ENCODE measurements at places on chromosomes 1 and 21.

DNA sequence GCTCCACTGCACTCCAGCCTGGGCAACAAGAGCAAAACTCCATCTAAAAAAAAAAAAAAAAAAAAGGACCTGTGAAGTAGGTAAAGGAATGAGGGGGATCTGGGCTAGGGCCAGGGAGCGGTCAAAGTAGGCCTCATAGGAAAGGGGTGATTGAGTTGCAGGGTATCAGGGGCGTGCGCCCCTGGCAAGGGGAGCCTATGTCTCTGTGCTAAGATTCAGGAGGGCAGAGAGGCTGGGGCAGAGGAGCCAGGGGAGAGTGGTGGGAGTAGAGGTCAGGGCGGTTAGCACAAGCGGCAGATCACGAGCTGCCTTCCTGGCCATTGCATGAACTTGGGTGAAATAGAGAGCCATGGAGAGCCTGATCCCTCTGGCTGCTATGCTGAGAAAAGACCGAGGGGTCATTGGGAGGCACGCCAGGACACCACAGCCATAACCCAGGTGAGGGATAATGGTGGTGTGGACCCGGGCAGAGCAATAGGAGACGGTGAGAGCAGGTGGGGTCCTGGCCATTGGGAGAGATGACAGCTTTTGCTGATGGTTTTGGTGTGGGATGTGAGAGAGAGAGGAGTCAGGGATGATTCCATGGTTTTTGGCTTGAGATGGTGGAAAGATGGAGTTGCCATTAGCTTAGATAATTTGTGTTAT is 30.6 kb upstream of the CSF1 start:
- no peak for DNase-seq

- no peak for DNase-seq
These were observed 33.6 kb downstream of the ACOT11 start for GRCh38 chr1:54581621-54582035.

GRCh38 chr1:7940745-7941436 is at the start of gene TNFRSF9:
TSS of gene TNFRSF9 (minus strand) at chr1:7940839. CDS start at chr1:7939994, 845 bp downstream.
- DNase-seq: no peak

- DNase-seq: no peak
These were observed 54.6 kb downstream of the RAP1GAP start for GRCh38 chr1:21614419-21615115.

- DNase-seq: no peak
These were observed 30.7 kb downstream of the JAK1 start for GRCh38 chr1:64935551-64936155.

- DNase-seq: no peak
These were observed 7.8 kb downstream of the ETS2 start for GRCh38 chr21:38813547-38813946.

GRCh38 chr1:211344152-211344618 is 17.6 kb downstream of the TRAF5 start:
- DNase-seq: no peak

- no peak for DNase-seq
These were observed 165.5 kb downstream of the KAZN start for GRCh38 chr1:14763977-14764376.

- no peak for DNase-seq
These were observed 4.7 kb upstream of the ABCB10 start for GRCh38 chr1:229563241-229563640.

GRCh38 chr1:53589043-53589887 is 130.1 kb downstream of the DMRTB1 start:
- no peak for DNase-seq

DNA sequence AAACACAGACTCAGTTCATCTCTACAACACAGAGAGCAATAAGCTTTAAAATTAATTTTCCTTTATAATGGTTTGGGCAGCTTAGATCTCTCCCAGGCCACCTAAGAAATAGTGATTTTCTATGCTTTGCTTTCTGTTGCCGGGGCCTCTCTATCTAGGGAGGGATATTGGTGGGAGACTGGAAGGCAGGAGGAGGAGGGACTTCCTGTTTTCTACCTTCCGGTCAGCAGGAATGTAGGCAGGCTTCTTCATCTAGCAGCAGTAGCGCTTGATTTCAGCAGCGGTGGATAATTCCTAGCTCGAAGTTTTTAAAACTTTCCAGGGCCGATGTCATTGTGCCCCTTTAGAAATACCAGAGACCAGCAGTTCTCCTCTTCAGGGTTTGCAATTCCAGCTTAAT is 5.1 kb upstream of the DESI2 start:
- no peak for DNase-seq

- no peak for DNase-seq
These were observed 54.7 kb downstream of the COQ8A start for GRCh38 chr1:226994586-226995364.

DNA sequence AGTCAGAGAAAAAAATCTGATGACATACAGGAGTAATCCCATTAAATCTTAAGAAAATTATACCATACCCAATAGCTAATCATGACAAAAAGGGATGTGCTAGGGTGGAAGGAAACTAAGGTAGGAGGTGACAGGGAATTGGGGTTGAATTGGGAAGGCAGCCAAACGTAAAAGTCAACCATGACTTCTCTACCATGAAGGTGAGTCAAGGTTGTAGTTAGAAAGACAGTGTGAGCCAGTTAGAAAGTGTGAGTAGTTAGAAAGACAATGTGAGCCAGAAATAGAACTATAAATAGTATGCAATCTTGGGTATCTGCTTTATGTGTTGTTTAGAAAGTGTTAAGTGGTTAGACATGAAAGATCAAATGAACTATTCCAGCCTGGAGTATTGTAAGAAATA is 556.8 kb downstream of the AGBL4 start:
- DNase-seq: no peak

DNA sequence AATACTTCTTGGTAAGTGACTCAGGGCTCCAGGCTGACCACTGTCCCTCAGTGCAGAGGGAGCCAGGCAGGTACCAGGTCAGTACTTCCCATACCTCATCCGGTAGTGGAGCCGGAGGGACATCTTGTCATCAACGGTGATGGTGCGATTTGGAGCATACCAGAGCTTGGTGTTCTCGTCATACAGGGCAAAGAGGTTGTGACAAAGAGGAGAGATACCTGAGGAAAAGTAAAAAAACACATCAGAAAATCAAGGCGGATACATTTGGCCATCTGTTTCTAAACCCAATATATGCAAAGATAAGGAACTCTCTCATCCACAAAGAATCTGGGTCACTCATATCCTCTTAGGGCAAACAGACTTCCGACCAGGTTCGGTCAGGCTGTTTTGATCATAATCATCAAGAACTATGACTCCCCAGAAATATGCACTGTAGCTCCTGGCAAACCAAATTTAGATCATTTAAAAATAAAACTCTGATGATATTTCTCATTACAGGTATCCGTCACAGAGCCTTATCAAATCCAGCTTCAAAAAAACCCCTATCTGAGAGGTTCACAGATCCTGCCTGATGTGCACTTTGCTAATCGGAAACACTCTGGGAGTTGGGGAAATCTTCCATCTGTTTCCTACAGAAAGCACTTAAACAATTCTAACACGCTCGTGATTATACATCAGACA is 87.3 kb downstream of the JAK1 start:
- no peak for DNase-seq

- DNase-seq: peak; percentile 37
These were observed 1.6 kb downstream of the ADAM15 start for GRCh38 chr1:155052439-155053395.

- no peak for DNase-seq
These were observed 116.5 kb downstream of the C1orf21 start for GRCh38 chr1:184503221-184503749.

GRCh38 chr21:33197496-33197895 is 32.2 kb upstream of the IFNAR2 start:
- DNase-seq: no peak

DNA sequence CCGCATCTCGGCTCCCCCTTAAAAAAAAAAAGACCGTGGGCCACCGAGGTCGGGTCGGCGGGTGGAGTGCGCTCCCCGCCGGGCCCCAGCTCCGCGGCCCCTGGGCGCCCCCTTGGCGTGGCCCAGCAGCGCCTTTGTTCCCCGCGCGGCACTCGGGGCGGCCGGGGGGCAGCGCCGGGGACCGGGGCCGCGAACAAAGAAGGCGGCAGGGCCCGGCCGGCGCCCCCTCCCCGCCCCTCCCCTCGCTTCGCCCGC is 571 bp downstream of the MARCKSL1 start:
- DNase-seq: no peak

DNA sequence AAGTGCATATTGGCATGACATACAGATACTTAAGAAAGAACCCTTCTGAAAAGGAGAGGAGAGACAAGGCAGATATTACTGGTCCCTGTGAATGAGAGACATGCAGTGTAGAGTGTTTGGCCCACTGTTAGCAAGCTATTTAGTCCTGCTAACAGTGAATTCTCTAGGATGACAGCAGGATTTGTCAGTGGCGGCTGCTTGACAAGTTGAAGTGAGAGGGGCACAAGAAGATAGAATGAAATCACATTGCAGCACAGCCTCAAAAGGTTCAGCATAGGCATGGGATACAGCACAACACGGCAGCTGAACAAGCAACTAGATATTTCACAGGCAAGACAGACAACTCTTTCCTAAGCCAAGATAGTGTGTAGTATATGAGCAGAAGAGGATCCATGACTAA is 407.9 kb downstream of the PLA2G4A start:
- DNase-seq: no peak

GRCh38 chr21:31577271-31577670 is 82.2 kb upstream of the SOD1 start:
- no peak for DNase-seq

DNA sequence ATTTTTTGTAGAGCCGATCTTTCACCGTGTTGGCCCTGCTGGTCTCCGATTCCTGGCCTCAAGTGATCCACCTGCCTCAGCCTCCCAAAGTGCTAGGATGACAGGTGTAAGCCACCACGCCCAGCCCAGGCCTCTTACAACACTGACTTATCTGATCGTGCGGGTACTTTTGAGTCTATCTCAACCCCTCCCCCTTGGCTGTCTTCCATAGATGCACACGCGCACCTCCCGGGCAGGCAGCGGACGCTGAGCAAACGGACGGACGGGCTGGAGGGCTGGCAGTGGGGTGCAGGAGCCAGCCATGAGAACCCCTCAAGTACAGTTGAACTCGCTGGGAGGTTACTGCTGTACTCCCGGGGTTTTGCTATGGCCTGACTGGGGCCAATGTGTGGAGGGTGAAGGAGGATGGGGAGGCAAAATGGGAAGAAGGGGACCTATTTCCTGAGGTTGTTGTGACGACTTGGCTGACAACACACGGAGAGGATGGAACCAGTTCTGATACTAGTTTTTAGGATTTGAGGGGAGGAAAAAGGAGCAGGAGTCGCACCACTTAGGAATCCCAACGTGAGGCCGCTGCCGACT is 959 bp downstream of the CD58 start:
- peak; percentile 36 for DNase-seq

- DNase-seq: no peak
These were observed 19.6 kb downstream of the CA6 start for GRCh38 chr1:8965121-8965820.

DNA sequence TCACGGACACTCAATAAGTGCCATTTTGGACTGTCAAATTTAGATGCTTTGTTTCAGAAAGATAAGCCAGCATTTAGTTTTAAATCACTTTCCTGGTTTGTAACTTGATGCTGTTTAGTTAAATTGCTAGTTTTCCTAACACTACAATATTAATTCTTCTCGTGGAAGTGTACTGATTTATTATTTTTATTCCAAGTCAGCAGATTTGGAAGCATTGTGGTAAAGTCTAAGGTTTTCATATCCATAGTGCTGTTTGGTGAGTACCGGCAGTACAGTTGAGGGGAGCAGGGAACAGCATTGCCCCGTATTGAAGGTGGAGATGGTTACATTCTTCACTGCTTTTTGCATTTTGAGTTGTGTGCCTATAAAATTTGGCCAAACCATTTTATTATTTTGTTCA is 36.3 kb downstream of the S100B start:
- no peak for DNase-seq
